ENCODE measurements at places on chromosomes 7 and 10.
A peak's percentile ranks its signal among the peaks of the same experiment; 100 is the strongest.

GRCh38 chr10:22580711-22581110 is 133.7 kb downstream of the PIP4K2A start:
- no peak for DNase-seq

- no peak for DNase-seq
Measured at GRCh38 chr10:78212060-78212785, 178.6 kb downstream of the RPS24 start.

DNA sequence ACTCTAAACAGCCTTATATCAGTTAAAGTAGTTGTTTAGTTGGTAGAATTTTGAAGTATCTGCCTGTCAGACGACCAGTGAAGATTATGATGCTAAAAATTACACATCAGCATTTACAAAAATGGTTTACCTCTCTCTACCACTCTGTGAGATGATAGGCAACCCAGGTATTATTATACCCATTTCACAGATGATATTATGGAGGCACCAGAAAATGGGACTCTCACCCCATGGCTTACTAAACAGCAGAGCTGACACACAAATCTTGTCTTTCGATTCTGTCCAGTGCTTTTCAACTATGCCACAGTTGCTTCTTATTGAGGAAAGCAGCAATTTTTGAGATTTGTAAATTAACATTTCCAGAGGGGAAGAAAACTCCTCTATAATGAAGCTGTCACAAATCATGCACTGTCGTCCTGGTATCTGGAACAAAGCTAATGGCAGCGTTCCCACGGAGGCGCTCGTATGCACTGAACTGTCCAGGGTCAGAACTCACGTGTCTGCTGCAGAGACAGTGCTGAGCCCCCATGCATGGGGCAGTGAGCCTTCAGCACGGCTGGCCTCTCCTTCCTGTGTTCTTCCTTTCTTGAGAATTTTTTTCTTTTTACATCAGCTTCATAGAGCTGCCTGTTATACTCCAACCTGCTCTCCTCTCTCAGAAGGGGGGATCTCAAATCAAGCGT is 381.1 kb downstream of the SDK1 start:
- no peak for DNase-seq

DNA sequence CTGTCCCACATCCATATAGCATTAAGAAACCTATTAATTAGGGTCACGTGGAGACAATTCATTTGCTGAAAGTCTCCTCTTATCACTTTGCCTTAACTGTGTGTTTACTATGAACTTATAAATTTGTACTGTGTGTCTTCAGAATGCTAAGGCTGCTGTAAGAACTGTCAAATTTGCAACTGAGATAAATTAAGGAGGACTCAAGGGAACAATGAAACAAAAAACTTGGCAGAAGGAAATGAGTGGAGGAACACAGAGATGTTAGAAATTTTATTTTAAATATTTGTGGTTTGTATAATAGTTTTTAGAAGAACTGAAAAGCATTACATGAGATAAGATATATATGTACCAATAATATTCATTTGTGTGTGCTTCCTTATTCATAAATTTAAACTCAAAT is 1005.3 kb upstream of the SORCS1 start:
- no peak for DNase-seq

DNA sequence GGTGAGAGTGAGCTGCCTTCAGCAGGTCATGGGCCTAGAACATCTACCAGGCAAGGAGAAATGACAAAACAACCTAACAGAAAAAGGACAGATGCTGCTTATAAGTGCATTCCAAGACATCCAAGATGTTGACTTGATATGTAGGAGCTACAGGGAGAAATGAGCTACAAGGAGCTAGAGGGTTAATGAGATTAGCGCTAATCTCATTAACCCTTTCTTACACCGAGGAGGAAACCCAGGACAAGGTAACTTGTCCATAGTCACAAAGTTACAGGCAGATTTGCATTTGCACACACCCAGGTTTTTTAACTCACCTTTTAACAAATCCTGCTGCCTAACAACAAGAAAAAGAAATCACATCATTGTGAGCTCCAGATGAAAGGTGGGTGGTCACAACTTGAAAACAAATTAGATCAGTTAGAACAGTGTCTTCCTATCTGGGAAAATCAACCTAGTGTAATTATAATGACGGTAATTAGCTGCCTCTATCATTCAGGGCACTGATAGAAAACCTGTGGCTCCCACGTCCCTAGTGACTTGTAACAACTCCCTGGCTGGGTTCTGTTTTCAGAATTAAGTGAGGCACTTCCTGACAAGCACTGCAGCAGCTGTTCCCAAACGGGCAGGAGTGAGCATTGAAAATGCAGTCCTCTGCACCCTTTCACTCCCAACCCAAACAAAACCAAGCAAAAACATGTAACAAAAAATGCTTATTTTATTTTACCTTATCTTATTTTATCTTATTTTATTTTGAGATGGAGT is 5.7 kb downstream of the KIAA1549 start:
- no peak for DNase-seq

DNA sequence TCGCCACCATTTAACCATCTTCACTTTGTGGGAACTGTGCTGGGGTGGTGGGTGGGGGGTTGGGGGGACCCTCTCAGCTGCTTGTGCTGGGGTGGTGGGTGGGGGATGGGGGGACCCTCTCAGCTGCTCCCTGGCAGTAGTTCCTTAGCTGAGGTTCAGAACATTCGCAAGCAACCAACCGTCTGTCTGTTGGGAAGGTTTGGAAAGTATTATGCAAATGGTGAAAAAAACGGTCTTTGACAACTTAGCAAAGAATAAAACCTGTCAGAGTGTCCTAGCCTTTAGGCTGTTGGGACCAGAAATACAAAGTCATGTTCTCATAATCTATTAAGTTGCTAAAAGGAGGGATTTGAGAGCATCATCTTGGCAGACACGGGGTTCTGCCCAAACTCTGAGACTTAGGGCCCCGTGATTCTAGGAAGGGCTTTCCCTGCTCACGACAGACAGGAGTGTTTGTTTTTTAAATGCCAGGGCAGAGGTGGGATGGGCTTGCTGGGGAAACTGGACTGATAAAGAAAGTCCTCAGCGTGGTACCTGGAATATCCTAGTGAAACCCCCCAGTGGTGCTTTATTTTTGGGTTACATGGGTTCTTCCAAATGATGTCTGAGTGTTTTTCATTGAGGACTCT is 14.1 kb upstream of the SRGN start:
- no peak for DNase-seq

GRCh38 chr7:4383584-4383983 is 298.5 kb upstream of the FOXK1 start:
- DNase-seq: no peak

DNA sequence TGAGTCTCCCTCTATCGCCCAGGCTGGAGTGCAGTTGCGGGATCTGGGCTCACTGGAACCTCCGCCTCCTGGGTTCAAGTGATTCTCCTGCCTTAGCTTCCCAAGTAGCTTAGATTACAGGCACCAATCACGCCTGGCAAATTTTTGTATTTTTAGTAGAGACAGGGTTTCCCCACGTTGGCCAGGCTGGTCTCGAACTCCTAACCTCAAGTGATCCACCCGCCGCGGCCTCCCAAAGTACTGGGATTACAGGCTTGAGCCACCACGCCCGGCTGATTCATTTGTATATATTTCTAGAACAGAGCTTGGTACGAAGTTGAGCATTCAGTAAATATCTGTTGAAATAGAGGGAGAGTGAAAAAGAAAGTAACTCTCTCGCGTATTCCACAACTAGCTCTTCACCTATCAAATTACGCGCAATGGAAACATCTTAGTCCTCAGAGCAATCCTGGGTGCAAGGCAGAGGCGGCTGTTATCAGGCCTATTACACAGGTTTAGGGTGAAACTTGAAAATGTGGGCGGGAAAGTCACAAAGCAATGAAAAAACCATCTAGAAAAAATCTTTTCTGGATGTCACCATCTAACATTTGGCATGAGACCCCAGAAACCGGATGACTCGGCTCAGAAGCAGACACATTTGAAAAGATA is 707 bp upstream of the GHITM start:
- no peak for DNase-seq

DNA sequence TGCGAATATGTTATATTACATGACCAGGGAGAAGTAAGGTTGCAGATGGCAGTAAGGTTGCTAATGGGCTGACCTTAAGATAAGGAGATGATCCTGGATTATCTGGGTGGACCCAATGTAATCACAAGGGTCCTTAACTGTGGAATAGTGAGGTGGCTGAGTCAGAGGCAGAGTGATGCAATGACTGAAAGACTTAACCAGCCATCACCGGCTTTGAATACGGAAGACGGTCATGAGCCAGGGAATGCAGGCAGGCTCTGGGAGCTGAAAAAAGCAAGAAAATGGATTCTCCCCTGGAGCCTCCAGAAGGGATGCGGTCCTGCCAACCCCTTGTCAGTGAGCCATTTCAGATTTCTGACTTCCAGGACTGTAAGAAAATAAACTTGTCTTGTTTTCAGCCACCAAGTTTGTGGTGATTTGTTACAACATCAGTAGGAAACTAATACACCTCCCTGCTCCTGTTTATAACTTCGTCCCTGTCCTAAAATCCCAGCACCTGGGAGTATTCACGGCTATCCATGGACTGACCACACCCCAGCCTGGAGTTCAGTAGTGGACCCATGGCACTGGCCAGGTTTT is 4.6 kb upstream of the C10orf95 start:
- no peak for DNase-seq

- no peak for DNase-seq
Measured at GRCh38 chr10:26839966-26840627, 20.7 kb downstream of the ABI1 start.

- no peak for DNase-seq
Measured at GRCh38 chr10:77604941-77605351, 32.7 kb downstream of the KCNMA1 start.

- DNase-seq: no peak
Measured at GRCh38 chr10:29304264-29304994, 15.6 kb downstream of the LYZL1 start.

DNA sequence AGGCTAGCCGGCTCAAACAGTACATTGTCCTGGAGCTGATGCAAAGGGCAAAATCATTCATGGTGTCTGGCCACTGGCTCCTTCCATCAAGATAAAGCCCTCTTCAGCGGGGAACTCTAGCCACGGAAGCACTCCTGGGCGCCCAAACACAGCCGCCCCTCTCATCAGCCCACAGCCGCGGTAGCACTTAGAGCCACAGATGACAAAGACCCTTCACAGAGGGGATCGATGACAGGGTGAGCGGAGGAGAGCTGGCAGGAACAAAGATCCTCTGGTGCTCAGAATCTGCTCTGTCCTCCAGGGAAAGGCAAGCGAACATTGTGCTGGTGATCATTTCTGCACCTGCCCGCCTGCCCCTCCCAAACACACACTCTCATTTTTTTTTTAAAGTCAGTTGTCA is 222.2 kb upstream of the NRP1 start:
- no peak for DNase-seq

- DNase-seq: no peak
Measured at GRCh38 chr7:73700069-73700423, 16.6 kb downstream of the BUD23 start.

DNA sequence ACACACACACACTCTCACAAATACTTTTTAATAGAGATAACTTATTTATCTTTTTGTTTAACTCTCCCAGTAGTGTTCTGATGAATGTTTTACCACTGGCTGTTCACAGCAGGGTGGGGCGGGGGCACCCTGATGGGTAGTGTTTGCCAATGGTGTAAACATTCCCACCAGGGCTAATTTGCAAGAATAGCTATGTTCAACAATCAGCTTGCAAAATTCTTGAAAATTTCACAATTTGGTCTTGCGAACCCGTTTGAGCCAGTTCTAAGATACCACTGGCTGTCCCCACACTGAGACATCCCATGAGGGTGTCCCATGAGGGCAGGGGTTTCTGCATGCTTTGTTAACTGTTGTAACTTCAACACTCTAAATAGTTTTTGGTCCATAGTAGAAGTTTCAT is 348.5 kb downstream of the CXCL12 start:
- no peak for DNase-seq

DNA sequence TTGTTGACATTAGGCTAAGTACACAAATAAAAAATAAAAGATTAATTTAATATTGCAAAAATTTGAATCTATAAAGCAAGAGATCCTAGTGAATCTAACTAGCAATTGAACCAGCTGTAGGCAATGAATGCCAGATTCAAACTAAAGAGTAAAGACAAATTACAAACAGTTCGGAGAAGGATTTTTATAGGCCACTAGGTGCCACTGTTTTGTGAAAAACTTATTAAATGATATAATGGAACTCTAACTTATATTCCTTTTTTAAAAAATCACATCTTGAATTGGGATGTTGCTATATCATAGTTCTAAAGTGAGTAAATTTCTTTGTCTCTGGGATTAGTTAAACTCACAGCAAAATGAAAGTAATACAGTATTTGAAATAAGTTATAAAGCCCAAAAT is 39.1 kb upstream of the GNAI1 start:
- DNase-seq: no peak

GRCh38 chr10:110420401-110421193 is 77.1 kb upstream of the DUSP5 start:
- DNase-seq: no peak

DNA sequence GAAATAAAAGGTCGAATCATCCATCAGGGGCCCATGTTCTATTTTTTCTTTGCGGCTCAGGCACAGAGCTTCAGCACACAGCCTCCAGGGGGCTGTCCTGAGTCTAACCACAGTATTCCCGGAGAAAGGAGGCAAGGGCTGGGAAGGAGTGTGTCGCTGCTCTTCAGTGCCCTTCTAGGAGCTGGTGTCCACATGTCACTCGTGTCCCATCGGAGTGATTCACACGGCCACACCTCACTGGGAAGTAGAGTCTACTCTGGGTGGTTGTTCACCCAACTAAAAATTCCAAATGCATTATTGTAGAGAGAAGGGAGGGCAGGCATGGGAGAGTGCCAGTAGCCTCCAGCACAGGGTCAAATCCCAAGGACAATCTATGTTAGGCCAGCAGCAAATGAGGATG is 114.8 kb upstream of the LANCL2 start:
- DNase-seq: no peak

DNA sequence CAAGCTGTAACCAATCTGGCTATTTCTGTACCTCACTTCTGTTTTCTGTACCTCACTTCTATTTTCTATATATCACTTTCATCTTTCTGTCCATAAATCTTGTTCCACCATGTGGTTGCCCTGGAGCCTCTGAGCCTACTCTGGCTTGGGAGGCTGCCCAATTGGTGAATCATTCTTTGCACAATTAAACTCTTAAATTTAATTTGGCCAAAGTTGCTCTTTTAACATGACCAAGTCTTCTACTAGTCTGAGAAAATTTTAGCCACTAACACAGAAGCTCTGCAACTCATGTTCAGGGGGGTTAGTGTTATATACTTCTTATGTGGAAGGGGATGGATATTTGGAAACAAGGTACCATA is 503.5 kb downstream of the KIF20B start:
- DNase-seq: no peak

DNA sequence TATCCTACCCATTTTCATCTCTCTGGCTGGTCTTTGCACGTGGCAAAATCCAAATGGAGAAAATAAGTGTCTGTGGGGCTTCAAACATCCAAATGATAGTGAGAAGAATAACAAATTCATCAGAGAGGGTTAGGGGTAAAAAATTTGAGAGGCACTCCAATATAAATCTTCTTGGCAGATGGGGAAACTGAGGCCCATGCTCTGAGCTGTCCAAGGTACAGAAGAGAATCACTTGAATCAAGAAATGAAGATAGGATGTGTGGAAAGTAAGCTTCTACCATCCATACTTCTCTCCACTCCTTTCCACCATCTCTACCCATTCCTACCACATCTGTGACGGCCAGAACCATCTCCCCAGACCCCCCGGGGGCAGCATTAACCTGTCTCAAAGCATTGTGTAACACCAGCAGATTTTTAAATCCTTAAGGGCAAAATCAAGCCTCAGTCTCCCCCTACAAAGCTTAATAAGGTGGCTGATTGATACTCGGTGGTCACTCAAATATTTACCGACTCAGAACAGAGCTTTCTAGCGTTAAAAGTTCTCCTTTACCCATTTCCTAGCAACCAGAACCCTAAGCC is 818 bp downstream of the GOT1 start:
- no peak for DNase-seq

- peak; percentile 61 for DNase-seq
Measured at GRCh38 chr7:601595-602340, 82.1 kb upstream of the PDGFA start.
